ENCODE measurements at places on chromosomes 1 and 21. TPM values are rescaled to one million over a fixed set of nuclear protein-coding genes. Genes with fewer than 3 reads are reported as not detected.

GRIK1 gene
- 0.49 TPM for total RNA-seq

PCNX2 gene
- total RNA-seq, result 13.8 TPM

- peaks cover 20% of the 10 kb centered on the region for H3K36me3 ChIP-seq
- H3K4me1 ChIP-seq, result peaks cover 68% of the 10 kb centered on the region
- peak overlapping the region; percentile 75 for H3K4me3 ChIP-seq
- H3K27me3 ChIP-seq, result no peaks in the 10 kb centered on the region
Measured at GRCh38 chr1:161200421-161200991, 1.7 kb upstream of the ADAMTS4 start.

DNA sequence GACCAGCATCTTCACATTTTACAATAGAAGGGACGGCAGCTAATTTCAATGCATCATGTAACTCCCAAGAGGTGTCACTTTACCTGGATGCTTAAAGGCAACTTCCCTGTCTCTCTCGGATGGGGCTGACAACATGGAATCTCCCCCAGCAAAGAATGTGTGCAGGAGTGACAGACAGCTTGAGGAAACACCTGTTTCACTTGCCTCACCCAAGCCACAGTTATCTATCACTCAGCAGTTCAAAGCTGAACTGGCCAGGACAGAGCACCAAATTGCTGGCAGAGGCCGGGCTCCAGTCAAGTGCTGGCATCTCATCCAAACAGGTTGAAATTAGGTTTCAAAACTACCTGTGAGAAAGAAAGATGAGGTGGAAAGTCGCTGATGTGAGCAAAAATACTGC is 538.0 kb upstream of the PLXNA2 start:
- no peaks in the 10 kb centered on the region for H3K4me1 ChIP-seq
- H3K27me3 ChIP-seq, result no peaks in the 10 kb centered on the region
- no peak overlapping the region for H3K4me3 ChIP-seq
- H3K36me3 ChIP-seq, result no peaks in the 10 kb centered on the region
- no peak for DNase-seq
